Activated CD4-positive, CD25-positive, alpha-beta regulatory T cell treated with anti-CD3 and anti-CD28 coated beads, Interleukin-2, amount 50 U/mL, for 72 hours (primary cell): ENCODE measurements at places on chromosomes 7 and 10.

DNA sequence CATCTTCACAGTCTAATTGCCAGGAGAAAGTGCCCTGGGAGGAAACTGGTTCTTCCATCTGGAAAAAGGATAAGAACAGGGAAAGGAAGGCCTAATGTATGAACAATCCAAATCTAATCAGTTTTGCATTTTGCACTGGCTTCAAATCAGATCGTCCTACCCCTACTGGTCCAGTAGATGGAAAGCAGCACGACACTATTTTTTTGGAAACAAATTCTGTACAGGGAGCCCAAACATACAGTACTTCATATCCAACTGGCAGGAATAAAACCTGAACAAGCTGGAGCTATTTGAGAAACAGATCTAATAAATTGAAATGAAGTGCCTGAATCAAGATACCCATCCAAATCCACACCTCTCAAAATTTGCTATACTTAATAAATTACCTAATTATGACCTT, 36.5 kb downstream of the ETV1 start:
- DNase-seq, result no peak

- no peak for DNase-seq
Measured at GRCh38 chr7:116305485-116306408, 95.4 kb downstream of the TES start.

DNA sequence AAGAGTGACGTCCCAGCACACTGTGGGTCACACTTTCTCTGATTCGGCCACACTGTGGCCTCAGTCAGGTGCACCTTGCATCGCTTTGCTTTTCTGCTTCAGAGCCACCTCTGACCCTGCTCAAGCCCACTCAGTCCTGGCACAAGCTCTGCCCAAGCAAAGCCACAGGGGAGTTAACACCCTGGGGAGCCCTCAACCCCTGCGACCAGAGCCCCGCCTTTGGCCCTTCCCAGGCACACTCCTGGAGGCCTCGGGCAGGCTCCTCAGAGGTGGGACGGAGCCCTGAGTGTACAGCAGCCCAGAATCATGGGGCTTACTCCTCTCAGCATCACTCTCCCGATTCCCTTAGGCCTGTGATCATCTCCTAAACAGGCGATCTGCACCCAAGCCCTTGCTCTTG, 71.0 kb downstream of the HIPK2 start:
- DNase-seq, result no peak

DNA sequence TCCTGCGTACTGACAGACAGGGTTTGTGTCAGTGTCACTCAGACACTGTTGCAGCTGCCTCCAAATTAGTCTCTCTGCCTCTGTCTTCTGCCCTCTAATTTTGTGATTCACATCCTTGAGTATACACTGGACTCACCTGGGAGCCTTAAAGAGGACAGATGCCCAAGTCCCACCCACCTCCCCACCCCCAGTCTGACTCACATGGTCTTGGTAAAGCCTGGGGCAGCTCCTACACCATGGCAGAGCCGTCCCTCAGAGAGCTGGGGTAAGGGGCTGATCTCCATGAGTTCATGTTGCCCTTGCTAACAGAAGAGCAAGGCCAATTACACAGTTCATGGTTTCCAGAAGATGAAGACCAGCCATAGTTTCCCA, 197.6 kb upstream of the STK17A start:
- DNase-seq, result no peak

DNA sequence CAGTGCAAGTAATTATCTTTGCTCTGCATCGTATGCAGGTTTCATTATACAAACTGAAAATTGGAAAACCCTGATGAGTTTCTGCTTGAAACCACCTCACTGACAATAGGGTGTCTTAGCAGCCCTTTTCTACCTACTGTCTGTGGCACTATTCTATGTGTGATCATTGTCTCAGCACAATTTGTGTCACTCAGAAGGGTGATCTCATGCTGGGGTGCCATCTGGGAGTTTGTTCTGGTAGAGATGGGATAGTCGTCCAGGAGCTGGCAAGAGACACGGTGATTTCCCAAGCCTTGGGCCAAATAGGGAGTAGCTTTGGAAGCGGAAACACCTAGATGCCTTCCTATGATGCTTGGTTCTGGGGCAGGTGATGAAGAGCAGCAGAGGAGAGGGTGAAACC, 186.3 kb downstream of the FRMD4A start:
- DNase-seq, result no peak

- no peak for DNase-seq
Measured at GRCh38 chr7:150854066-150855000, 2.0 kb downstream of the AOC1 start.

DNA sequence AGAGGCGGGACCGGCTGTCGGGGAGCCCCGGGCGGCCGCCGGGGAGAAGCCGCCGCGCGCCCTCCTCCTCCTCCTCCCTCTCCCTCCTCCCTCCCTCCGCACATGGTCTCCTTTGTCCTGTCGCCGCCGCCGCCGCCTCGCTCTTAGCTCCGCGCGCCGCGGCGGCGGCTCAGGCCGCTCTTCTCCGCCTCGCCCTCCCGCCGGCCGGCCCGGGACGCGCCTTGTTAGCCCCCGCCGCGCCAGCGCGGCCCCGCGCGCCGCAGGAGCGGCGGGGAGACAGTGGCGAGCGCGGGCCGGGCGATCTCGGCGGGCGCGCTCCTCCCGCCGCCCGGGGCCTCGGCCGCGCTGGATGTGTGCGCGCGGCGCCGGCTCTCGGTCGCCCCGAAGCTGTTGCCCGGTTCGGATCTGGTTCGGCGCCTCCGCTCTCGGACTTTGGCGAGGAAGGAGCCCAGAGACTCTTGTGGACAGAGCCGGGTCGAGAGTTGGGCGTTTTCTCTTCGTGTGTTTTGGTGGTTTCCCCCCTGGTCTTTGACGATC, 437.4 kb upstream of the GALNT17 start:
- no peak for DNase-seq

DNA sequence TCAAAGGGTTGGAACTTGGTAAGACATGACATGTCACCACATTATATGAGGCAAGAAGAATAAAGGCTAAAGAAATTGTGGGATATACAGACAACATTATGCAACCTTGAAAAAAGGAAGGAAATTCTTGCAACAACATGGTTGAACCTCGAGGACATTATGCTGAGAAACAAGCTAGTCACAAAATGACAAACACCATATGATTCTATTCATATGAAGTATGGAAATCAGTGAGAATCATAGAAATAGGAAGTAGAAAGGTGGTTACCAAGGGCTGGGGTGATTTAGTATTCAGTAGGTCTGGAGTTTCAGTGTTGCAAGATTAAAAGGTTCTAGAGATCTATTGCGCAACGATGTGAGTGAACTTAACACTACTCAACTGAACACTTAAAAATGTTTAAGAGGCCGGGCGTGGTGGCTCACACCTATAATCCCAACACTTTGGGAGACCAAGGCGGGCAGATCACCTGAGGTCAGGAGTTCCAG, 126.9 kb upstream of the TBX20 start:
- DNase-seq, result no peak

DNA sequence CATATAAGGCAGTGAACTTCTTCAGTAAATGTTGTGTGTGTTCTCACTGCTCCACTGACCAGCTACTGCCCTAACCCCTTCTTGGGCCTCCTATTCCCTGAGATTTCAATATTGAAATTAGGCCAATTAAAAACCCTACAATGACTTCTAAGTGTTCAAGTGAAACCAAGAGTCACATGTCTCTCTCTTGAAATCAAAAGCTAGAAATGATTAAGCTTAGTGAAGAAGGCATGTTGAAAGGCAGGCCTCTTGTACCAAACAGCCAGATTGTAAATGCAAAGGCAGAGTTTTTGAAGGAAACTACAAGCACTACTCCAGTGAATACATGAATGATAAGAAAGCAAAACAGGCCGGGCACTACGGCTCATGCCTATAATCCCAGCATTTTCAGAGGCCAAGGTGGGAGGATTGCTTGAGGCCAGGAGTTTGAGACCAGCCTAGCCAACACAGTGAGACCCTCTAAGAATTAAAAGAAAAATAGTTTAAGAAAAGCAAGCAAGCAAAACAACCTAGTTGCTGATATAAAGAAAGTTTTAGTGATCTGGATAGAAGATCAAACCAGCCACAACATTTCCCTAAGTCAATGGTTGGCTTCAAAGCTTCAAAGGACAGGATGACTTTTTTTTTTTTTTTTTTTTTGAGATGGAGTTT, 22.3 kb downstream of the BRAF start:
- DNase-seq, result no peak

GRCh38 chr10:63166742-63167258, 33.7 kb downstream of the NRBF2 start:
- no peak for DNase-seq

GRCh38 chr10:132178672-132179545, 7.8 kb upstream of the DPYSL4 start:
- DNase-seq, result no peak

DNA sequence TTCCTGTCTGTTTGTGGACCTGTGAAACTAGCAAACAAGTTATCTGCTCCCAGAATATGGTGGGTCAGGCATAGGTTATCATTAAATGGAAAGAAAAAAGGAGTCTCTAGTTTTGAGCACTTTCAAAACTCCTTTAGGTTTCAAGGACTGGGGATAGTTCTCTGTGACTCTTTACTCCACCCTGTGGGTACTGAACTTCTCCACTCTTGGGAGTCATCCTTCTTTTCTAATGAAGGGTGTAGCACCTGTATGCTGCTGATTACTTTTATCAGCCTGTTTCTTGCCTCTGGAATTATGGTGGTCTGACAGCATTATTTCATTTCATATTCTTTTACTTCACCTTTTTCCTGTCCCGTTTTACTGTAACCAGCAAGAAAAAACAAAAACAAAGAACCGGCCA, 6.7 kb downstream of the GNAI1 start:
- DNase-seq, result no peak

- DNase-seq, result no peak
Measured at GRCh38 chr7:96612034-96612433, 97.6 kb downstream of the SEM1 start.

DNA sequence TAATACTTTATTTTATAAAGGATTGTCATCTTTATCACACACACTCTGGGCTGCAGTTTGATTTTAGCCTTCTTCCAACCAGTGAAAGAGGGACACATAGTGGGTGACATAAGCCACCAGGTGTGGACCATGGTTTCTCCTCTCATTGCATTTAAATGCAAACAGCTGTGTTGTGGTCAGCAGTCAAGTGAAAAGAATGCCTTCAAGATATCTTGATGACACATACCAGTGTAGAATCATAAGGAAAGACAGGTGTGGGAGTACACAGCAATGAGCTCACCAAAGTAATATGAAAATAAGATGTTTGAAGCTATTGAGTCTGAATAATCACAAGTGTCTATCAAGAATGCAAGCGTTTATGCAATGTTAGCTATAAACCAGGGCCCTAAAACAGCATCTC, 580.0 kb downstream of the XPNPEP1 start:
- DNase-seq, result no peak

DNA sequence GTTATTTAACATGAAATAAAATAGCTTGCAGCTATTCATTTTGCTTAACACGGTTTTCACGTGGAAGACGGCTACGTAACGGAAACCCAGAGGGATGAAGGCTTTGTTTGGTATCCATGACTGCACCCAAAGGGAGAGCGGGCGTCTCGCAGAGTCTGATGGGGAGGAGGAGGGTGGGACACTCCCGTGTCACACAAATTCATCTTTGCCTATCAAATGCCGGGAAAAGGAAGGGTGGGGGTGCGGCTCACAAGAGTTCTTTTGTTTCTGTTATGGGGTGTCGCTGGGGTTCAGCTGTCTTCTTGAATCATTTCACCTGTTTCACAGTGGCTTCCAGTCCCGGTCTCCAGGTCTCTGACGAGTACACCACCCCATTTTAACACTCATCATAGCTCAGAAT, 108.5 kb downstream of the ZRANB1 start:
- no peak for DNase-seq

- DNase-seq, result no peak
Measured at GRCh38 chr10:1499359-1499957, 237.9 kb downstream of the ADARB2 start.
